ENCODE measurements at places on chromosomes 6 and 20.

GRCh38 chr20:48685300-48685699 is 142.5 kb downstream of the PREX1 start:
- no peak for DNase-seq

DNA sequence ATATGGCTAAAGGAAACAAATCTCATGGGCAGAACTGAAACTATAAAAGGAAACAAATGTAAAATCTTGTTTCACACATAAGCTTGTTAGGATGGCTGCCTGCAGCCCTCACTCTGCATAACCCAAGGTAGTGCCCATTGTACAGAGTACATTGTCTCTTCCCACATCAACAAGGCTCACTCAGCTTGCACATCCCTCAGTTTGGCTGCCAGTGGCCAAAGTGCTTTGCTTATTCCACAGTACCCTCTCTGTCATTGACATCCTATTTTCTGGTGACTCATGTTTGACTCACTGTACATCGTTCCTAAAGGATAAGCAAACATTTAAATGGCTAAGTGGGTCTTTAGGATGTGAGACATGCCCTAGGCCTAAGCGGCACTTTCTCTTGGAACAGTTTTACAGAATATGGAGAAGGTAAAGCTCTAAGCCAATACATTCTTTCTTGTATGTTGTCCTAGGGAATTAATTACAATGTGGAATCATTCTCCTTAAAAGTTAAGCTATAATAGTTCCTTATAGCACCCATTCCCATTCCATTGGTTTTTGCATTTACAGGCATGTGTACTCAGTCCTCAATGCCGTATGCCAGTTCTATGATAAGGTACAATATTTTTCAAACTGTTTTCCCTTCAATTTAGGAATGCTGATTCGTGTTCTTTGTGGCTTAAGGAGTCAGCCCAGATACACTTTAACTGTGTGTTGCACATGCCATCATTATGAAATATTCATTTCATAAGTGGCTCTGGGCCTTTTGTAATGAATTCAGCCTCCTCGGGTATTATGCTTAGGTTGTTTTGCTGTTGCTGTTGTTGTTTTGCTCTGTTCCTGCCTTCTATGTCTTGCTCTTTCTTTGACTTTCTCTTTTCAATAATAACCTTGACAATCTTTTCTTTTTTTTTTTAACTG is 5.5 kb downstream of the ANKEF1 start:
- DNase-seq: no peak

- DNase-seq: no peak
Measured at GRCh38 chr20:2032168-2032567, 38.3 kb upstream of the PDYN start.

- DNase-seq: no peak
Measured at GRCh38 chr20:16580147-16580546, 6.9 kb upstream of the KIF16B start.

GRCh38 chr6:34147906-34148630 is 2.2 kb upstream of the GRM4 start:
- DNase-seq: peak; percentile 32

GRCh38 chr6:40855168-40855880 is 183.7 kb downstream of the UNC5CL start:
- no peak for DNase-seq

DNA sequence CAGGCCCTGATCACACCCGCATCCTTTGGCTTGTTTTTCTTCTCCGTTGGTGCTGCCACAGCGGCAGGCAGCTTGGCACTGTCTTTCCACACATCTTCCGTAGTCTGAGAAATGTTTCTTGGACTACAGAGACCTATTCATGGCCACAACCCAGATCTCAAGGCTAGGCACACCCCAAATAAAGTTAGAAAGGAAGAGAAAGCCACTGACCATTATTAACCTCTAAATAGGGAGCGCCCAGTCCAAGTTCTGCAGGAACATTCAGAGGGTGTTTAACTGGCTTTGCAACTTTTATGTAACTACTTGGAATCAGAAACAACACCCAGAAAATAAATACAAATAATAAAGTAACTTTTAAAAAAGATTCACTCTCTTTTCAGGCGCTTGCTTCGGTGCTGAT is 124.8 kb upstream of the NEDD9 start:
- no peak for DNase-seq

GRCh38 chr6:112183271-112183671 is 71.1 kb downstream of the LAMA4 start:
- DNase-seq: no peak

- no peak for DNase-seq
Measured at GRCh38 chr20:13042458-13042794, 33.7 kb downstream of the SPTLC3 start.
